WERI-Rb-1 (cell line): ENCODE measurements at places on chromosomes 13 and 19.
A peak's percentile ranks its signal among the peaks of the same experiment; 100 is the strongest.

DNA sequence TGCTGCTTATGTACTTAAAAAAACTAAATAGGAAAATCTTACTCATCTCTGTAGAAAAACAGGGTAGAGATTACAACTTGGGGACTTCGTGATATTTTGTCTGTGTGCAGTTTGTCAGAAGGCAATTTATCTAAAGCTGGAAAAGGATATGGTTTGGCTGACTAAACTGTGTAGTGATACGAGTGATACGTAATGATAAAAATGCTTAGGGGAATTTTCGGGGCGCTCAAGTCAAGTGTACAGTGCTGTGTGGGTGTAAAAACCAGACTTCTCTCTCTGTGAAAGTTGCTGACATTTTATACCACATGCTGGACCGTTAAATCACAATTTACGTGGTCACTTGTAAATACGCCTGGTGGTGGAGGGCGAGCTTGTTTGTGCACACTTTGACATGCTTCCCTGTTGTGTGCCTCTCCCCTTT, 221.7 kb downstream of the KCNRG start:
- DNase-seq, result no peak

DNA sequence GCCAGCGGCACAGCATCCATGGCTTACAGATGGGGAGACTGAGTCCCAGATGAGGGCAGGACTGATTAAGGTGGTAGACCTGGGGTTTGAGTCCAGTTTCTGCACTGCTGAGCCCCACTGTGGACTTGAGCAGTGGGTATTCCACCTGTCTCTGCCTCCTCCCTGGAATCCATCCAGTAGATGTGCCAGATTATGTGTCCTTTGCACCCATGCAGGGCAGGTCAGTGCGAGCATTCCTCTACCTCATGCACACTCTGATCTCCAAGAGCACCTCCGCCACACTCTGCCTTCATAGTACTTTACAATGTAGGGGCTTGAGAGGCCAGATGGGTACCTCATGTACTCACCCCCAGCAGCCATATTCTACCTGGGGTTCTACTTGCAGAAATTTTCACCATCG, 10.0 kb downstream of the ZSCAN22 start:
- no peak for DNase-seq

DNA sequence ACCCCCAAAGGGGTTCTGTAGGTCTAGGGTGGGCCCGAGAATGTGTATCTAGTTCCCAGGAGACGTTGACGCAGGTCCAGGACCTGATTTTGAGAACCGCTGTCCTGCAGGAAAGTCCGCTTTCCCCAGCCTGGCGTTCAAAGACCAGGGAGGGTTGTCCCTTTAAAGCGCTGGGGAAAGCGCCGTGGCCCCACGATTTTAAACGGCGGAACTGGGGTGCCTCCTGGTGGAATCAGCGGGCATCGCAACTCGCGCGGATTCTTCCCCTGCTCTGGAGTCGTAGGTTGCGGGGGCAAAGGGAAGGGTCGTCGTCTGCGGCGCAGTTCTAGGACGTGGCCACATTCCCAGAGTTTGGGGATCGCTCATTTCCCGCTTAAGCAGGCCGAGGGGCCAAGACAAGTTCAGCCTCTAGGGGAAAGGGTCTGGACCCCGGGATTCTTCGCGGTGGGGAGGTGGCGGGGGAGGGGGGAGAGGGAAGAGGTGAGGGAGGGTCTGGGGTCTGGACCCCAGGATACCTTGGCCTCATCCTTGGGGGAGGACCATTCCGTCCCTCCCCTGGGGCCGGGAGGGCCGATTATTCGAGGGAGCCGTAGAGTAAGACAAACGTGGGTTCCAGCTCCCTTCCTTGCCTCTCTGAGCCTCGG, 7.7 kb downstream of the PNMA8B start:
- DNase-seq, result peak; percentile 70

- no peak for DNase-seq
These were observed 63.1 kb downstream of the SLITRK1 start for GRCh38 chr13:83819156-83819555.

GRCh38 chr13:32214071-32214470, 101.1 kb downstream of the ZAR1L start:
- peak; percentile 46 for DNase-seq

DNA sequence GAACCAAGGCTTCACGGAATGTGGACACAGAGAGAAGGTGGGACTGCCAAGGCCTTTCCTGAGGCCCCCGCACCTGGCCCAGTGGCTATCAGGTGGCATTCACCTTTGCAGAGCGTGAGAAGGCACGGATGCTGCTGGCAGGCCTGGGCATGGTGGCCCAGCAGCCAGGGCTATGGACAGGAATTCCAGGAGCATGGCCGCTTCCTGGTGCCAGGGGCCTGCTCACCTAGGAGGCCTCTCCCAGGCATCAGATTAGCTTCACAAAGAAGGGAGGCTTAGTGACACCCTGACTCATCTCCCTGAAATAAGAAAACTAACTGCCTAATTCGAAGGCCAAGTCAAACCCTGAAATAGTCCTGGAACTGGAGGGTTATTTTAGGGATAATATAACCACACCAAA, 155.8 kb downstream of the TEX29 start:
- no peak for DNase-seq

DNA sequence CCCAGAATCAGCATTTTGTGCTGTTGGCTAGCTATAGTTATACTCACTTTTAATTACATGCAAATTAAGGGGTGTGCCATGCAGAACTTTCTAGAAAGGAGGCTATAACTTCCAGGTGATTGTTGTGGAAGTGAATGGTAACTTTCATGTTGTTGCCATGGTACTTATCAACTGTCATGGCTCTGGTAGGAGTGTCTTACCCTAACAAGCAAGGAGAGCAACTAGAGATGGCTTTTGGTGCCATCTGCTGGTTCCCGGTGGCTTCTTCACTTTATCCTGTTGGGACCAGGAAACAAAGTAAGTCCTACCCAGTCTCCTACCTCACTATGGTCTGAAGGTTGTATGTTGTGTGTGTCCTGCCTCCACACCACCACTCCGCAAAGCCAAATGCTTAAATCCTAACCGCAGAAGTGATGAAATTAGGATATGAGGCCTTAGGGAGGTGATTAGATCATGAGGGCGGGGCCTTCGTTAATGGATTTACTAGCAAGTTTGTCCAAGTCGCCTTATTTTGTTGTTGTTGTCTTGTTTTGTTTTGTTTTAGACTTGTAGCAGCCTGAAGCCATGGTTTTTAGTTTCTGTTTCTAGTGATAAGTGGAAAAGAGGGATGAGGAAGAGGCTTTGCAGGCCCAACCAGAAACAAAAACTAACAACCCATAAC, 22.6 kb downstream of the FBXL12 start:
- peak; percentile 85 for DNase-seq
